Central memory CD4-positive, alpha-beta T cell (primary cell): ENCODE measurements at places on chromosomes 6 and 20.
A peak's percentile ranks its signal among the peaks of the same experiment; 100 is the strongest.

GRCh38 chr6:115740907-115741306 is 319.8 kb downstream of the FRK start:
- DNase-seq: no peak

DNA sequence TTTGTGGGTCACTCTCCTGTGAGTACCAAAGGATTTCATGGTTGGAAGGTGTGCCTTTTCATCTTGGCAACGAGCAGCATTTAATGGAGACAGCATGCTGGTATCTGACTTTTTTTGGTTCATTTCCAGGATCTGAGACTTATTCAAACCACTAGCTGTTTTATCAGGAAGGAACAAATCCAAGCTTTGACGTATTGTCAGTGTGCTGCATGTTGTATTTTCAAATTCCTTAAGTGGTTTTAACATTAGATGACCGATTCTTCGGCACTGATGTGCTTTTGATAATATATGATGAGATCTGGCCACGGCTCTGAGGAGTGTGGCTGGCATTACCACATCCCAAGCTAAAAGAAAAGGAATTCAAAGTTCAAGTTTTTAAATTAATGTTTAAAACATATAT is 6.4 kb downstream of the RMND1 start:
- no peak for DNase-seq

- DNase-seq: no peak
Observed at GRCh38 chr6:121592261-121592935, 157.0 kb downstream of the GJA1 start.

DNA sequence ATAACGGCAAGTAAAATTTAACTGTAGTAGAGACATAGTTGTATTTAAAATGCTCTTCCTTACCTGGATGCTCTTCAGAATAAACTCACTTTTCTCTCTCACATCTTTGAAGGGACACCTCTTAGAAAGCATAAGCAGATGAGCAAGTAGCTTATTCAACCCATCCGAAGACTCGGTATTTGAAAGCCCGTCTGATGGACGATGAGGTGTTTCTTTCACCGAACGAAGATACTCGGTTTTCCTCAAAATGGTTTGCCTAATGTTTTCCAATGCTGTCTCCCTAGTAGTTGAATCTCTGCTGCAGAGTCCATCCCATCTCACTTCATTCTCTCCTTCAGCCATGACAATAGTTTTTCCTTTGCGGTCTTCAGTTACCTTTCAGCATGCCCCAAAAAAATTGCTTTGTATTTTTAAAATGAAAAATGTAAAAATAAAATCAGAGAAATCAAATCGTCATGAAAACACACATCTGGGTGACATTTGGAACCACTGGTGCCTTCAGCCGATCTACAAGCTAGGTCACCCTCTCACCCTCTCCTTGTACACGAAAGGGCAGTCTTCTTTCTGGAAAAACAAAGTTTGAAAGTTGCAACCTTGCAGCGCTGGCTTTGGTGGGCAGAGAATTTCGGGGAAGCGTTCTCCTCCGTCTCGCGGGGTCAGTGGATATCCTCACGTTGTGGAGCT is 772 bp downstream of the SESN1 start:
- no peak for DNase-seq

GRCh38 chr6:11110921-11111768 is at the start of gene ERVFRD-1:
ERVFRD-1 (minus strand) TSS chr6:11111725; CDS start chr6:11105310, 6,415 bp downstream.
- DNase-seq: no peak

DNA sequence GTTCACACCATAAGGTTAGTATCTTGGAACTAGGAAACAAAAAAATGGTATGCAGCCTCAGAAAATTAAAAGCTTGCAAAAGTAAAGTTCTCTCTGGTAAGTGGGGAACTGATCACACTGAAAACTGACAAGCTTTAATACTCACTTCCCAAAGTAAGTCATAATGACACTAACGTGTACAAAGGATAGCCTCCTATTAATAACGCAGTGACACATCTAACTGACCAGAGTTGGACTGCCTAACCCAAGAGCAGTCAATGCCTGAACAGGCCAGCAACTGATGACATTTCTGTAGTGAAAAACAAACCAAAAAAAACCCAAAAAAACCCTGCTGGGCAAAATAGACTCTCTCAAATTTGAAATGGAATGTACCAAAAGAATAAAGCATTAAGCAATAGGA is 30.7 kb downstream of the CHD6 start:
- DNase-seq: no peak

DNA sequence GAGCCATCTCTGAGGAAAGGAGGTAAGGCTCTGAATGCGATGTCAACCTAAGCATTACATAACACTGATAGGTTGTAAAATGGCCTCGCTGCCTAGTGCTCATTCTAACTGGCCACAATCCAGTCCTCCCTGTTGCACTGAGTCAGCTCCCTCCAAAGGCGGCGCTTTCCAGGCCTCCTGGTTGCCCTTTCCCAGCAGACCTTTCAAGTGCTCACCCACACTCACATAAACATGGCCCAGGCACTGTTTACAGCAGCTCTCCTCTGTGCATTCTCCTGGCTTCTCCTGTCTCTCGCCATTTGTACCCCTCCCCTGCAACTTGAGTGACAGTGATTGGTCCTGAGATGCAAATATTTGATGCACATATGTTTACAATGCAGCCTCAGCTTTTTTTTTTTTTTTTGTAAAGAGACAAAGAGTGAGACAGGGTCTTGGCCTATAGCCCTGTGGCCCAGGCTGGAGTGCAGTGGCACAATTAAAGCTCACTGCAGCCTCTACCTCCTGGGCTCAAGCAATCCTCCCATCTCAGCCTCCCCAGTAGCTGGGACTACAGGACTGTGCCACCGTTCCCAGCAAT is 36.8 kb upstream of the PRND start:
- DNase-seq: no peak

DNA sequence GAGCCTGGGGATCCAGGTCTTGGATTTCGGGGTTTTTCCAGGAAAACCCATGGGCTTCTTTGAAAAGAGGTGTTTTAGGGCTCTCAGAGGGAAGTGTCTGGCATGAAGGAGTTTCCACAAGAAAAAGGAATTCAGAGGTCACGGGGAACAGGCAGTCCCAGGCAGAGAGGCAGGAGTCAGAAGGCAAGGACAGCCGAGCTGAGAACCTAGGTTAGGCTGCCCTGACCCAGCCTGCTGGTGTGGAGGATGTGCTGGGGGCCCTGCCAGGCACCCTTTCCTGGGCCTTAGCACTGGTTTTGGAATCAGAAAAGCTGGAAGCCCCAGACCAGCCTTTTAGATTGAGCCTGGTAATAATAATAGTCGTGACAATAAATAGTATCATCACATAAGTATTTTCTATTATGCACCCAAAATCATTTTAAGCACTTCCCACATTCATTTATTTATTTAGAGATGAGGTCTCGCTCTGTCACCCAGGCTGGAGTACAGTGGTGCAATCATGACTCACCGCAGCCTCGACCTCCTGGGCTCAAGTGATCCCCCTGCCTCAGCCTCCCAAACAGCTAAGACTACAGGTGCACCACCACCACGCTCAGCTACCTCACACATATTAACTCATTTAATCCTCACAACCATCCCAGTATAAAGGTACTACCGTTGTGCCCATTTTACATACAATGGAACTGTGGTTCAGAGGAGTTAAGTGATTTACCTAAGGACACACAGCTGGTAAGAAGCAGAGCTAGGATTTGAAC is 19.9 kb downstream of the TGM2 start:
- DNase-seq: no peak

- no peak for DNase-seq
Observed at GRCh38 chr6:152941746-152942145, 41.1 kb downstream of the FBXO5 start.

GRCh38 chr6:154653853-154654252 is 79.4 kb upstream of the SCAF8 start:
- DNase-seq: no peak

- DNase-seq: peak; percentile 61
Observed at GRCh38 chr20:51500936-51501335, 41.6 kb downstream of the NFATC2 start.

DNA sequence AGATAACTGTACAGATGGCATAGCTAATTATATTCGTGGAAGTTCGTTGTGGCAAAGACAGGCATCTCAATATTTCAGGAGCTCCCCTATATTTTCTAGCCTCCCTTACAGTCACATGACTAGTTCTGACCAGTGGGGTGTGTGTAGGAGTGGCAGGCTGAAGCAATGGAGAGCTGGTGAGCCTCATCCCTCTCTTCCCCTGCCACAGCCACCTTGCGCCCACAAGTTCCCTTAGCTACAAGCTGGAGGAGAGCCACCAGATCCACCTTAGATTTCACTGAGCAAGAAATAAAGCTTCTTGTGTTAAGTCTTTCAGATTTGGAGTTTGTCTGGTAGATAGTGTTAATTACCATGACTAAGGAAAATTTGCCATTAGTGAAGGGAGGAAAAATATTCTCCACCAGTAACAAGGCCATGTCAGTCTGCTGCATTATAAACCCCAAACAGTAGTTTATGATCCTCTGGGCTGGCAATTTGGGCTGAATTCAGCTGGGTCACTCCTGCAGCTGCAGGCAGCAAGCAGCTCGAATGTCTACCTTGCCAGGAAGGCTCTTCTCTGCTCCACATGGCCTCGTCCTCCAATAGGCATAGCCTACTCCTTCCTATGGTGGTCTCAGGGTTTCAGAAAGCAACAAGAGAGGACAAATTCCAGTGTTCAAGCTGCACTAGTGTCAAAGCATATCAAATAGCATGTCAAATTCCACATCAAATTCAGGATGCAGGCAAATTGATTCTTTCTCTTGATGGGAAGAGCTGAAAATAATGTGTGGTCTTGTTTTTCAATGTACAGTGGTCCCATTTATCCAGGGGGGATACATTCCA is 7.4 kb upstream of the RBCK1 start:
- no peak for DNase-seq

DNA sequence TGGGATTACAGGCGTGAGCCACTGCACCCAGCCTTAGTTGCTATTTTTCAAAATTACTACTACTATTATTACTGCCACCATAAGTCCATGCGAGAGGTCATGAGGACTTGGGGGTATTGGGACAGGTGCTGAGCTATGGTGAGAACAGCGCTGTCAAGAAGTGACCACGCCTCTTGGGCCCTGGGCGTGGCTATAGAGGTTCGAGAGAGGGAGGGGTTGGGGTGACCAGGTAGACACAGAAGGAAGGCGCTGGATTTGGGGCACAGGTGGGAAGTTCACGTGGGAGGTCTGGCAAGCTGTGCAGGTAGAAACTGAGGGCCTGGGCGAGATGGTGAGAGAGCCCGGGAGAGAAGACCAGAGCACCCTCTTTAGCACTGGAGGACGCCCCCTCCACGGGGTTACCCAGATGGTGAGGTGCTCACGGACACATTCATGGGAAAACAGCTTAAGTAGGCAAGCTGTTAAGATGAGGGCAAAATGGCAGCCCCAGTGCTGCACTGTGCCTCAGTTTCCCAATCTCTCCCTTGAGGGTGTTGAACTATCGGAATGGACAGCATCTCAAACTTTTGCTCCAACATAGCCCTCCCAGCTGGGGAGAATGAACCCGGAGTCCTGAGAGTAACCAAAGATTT is 61.0 kb downstream of the RAB44 start:
- no peak for DNase-seq

DNA sequence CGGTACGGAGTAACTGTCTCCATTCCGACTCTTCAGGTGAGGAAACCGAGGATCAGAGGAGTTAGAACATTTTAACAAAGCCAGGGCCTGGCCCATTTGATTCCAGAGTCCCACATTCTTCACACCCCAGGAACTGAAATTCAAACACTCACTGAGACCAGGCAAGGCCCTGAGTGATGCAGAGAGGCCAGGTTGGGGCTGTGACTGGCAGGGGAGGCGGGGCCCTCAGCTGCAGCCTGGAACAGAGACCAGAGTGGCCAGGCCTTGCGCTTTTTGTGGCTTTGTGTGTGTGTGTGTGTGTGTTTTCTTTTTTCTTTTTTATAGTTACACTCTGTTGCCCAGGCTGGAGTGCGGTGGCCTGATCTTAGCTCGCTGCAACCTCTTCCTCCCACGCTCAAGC is 57.2 kb downstream of the BCAS4 start:
- no peak for DNase-seq

DNA sequence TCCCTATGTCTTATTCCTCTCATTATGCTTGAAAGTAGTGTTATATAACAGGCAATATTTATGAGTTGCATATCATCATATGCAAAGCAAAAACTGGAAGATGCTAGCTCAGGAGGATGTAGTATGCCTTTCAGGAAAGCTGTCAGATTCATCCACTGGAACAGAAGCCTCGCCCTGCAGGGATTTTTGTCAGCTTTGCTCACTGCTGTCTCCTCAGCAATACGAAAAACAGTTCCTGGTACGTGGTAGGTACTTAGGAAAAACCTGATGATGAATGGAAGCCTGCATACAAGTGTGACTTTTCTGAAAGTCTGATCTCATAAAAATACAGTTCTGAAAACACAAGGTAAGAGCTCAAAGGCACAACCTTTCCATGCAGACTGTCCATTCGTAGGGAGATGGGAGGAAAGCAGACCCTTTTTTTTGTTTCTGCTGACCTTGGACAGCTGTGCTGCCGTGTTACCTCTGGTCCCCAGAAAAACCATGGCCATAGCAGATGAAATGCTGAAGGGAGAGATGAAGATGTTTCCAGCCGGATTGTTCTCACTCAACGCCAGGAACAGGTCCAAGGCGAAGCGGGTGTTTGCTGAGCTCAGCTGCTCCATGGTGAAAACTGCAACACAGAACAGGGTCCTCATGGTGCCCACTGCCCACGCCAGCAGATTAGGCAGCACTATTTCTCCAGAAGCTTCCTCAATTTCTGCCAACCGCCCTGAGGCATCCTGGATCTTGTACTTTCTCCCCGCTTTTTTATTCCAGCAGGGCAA is 1.5 kb downstream of the SERPINB1 start:
- no peak for DNase-seq

GRCh38 chr6:36954262-36954931 is at the start of gene PI16:
PI16 (plus strand) TSS chr6:36954738; CDS start chr6:36954761, 23 bp downstream.
- DNase-seq: peak; percentile 33

DNA sequence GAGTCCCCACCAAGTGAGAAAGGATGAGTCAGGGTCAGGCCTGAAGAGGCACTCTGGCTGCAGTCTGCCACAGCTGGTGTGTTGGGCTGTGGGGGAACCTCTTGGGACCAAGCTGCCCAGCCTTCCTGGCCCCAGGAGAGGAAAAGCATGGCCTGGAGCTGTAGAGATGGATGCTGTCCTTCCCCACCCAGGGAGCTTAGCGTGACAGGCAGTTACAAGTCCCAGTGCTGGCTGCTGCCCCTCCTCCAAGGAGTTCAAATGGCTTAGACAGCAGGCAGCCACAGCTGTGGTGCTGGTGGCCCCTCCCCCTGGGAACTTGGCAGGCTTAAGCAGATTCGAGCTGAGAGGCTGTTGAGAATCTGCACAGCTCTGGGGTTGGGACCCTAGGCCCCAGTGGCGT is 253.2 kb downstream of the PLCB1 start:
- DNase-seq: no peak
